ENCODE measurements at places on chromosomes 2 and 18. TPM values are rescaled to one million over a fixed set of nuclear protein-coding genes. Genes with fewer than 3 reads are reported as not detected.

Gene SRD5A2
- 0.06 TPM for total RNA-seq

Gene SERPINB3
- total RNA-seq: not detected

Gene REG1B
- total RNA-seq: not detected

Gene MARCHF4
- not detected for total RNA-seq

Gene IL1B
- not detected for total RNA-seq

Gene SDC1
- 13.3 TPM for total RNA-seq

Gene TSPYL6
- total RNA-seq: not detected

Gene LONRF2
- total RNA-seq: 0.83 TPM

Gene ACOXL
- 1.7 TPM for total RNA-seq

Gene PSD4
- total RNA-seq: 5.4 TPM

Gene C2orf66
- total RNA-seq: not detected

Gene NXPH2
- 10.5 TPM for total RNA-seq

Gene PDE1A
- 0.32 TPM for total RNA-seq

Gene ICOS
- not detected for total RNA-seq

Gene CCT4
- total RNA-seq: 123 TPM

Gene NAT8
- not detected for total RNA-seq

Gene VIT
- not detected for total RNA-seq

Gene HOXD4
- not detected for total RNA-seq

Gene ESPNL
- total RNA-seq: 4.3 TPM

Gene GPC1
- 75.1 TPM for total RNA-seq

Gene SEPTIN10
- 51.7 TPM for total RNA-seq

Measured in cardiac muscle cell (in vitro differentiated cells and primary cell).